ENCODE measurements at places on chromosomes 13 and 19.
A peak's percentile ranks its signal among the peaks of the same experiment; 100 is the strongest.

GRCh38 chr13:59276436-59276835 is 887.3 kb downstream of the DIAPH3 start:
- no peak for DNase-seq

- DNase-seq = no peak
Observed at GRCh38 chr13:77417897-77418296, 91.0 kb upstream of the MYCBP2 start.

- DNase-seq = peak; percentile 57
Observed at GRCh38 chr19:30710721-30711120, 338.5 kb downstream of the ZNF536 start.

- no peak for DNase-seq
Observed at GRCh38 chr13:78032132-78032531, 113.5 kb upstream of the EDNRB start.

GRCh38 chr19:7676376-7676775 is 514 bp upstream of the MCEMP1 start:
- DNase-seq = no peak

DNA sequence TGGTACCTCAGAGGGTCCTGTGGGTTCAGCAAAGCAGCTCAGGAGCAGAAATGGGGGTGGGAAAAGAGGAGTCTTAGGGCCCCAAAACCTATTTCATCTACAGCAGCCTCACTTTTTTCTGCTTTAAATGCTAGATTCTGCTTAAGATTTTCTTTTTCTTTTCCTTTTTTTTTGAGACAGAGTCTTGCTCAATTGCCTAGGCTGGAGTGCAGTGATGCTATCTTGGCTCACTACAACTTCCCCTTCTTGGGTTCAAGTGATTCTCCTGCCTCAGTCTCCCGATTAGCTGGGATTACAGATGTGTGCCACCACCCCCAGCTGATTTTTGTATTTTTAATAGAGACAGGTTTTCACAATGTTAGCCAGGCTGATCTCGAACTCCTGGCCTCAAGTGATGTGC is 30.7 kb upstream of the WDFY2 start:
- no peak for DNase-seq

DNA sequence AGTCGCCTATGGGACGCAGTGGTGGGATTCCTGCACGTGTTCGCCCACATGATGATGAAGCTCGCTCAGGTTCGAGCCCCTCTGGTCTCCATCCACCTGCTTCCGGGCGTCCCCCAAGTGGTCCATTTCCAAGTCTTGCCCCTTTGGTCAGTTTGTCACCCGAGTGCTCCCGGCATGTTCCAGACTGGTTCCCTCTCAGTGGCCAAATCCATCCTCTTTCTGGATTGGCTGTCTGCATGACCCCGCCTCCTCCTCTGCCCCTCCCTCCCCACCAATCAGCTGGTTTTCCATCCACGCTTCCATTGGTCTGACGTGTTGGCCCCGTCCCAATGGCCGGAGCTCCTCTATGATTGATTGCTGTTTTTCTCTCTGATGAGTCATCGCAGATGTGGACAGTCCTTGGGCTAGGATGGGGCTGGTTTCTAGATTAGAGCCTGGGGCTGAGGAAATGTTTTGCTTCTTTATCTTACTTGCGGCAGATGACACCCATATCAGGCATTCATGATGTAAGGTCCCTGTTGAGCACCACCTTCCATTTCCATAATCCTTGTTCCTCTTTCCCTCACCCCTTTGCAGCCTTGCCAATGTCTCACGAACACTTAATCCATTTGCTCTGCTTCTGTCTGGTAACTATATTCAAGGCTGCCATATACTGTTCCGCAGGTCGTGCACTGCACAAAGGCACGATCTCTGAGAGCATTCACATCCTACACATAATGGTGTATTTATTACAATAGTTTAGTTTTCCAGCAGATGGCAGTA is 73.8 kb downstream of the MAP4K1 start:
- no peak for DNase-seq

GRCh38 chr19:44696939-44697669 is 1.8 kb upstream of the CEACAM16 start:
- DNase-seq = no peak

DNA sequence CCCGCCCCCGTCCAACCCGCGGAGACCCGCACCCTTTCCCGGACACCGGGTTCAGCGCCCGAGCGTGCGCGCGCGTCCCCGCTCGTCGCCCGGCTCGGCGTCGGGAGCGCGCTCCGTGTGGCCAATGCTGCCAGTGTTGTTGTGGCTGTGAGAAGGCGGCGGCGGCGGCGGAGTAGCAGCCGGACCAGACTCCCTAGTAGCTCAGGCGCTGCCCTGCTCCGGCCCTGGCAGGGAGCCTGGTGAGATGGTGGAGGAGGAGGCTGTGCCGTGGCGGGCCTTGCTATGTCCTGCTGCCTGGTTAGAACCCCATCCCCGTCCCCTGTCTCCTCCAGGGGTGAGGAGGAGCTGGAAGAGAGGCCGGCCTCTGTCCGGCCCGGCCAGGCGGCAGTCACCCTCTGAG is 553.2 kb downstream of the TUBA3C start:
- DNase-seq = no peak

DNA sequence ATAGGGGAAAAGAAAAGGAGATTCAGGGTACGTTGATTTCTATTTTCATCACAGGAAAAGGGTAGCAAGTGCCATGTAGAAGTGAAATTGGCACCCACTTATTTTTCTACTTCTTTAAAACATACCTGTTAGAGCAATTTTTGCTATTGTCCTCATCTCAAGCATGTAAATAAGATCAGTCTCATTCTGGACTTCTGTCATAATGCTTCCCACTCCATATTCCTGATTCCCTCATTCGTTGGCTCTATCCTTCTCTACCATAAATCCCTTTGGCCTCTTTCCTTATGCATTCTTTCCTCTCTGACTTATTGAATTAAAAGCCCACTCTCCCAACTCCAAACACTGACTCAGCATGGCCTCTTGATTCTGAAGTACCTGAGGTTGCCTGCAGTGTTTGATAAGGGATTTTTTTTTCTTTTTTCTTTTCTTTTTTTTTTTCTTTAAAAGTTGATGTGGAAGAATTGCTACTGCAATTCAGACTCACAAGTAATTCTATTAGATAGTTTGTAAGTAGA is 465.7 kb downstream of the SLITRK6 start:
- no peak for DNase-seq

DNA sequence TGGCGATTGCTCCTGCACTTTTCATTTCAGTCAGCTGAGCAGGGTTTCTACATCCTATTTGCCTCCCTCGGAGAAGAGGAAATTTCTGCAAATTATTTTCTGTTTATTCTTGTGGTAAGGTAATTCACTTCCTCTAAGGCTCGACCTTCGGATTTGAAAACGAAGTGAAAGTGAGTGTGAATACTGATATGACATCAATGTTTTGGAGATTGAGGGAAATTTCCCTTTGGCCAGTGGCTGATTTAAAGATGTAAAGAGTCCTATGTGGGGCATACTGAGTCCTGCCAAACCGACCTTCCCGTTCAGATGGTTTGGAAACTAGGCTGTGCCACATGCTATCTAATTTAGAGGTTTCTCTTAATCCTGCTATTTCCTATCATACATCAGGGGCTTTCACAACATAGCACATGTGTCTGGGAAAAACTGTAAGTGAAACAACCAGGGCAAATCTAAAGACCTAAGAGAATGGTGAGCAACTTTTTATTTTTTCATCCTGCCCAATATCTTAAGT is 112.3 kb downstream of the POSTN start:
- no peak for DNase-seq

DNA sequence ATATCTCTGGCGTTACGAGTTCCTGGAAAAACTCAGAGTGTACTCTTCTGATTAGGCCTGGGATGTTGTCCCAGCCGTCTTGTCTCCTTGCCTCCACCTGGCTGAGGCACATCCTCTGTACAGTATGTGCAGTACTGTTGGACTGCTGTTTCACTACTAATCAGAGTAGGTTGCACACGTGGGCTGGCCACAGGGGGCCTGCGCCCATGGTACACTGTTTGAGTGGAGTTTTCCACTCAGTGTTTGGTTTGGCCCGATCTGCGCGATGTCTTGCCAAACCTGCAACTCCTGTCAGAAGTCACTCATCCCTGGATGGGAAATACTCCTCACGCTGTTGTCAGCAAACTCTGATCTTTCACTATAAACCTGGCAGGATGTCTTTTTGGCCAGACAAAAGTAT is 189.6 kb upstream of the CSNK1A1L start:
- no peak for DNase-seq

DNA sequence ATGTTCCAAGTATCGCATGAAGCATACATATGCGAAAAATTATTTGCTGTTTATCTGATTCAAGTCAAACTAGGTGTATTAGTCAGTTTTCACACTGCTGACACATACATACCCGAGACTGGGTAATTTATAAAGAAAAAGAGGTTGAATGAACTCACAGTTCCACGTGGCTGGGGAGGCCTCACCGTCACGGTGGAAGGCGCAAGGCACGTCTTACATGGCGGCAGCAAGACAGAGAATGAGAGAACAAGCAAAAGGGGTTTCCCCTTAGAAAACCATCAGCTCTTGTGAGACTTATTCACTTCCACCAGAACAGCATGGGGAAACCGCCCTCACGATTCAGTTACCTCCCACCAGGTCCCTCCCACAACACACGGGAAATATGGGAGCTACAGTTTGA is 13.0 kb upstream of the PROZ start:
- DNase-seq = peak; percentile 26

- DNase-seq = no peak
Observed at GRCh38 chr13:36513266-36513665, 81.0 kb downstream of the CCNA1 start.

DNA sequence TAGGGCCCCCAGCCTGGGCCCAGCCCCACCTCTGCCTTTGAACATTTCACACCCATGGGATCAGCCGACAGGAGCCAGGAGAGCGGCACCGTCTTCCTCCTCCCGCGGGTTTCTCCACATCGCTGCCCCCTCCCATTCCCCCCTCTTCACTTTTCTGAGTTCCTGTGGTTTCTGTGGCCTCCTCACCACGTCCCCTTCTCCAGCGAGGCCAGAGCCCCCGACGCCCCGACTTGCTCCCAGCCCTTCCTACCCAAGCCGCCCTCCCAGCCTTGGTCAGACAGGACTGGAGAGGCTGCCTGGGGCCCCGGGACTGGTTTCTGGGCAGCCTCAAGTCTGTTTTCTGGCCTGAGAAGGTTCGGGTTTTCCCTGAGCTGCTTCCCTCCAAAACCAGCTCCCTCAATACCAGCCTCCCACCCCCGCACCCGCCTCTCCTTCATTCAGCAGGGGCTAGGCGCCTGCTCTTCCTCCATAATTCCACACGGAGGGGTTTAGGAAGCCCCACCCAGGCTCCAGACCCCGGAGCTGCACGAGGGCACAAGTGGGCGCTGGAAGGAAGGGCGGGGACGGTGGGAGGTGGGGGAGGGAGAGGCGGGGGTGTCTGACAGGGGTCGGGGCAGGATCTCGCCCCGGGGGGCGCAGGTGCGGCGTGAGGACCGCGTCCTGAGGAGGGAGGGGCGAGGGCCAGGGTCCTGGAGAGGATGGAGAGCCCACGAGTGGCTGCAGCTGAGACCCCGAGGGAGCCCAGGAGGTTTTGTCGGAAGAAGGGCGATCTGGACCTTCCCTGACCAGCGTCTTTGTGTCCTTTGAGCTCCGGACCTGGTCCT is 4.0 kb upstream of the SIGLEC10 start:
- no peak for DNase-seq

DNA sequence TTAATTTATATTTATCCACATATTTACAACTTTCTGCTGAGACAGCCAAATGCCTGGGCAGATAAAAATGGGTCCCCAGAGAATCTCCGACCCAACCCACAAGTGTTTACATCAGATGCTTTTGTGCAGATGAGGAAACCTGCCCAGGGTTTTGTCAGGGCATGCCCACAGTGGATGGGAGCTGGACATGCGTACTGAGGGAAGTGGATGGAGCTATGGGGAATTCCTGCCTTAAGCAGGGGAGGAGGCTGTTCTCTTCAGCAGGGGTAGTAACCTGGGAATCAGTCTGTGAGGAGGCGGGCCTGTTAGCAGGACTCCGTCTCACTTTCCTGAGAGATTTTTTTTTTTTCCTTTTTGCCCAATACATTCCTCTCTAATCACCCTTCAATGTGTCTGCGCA is 122.9 kb downstream of the RFC3 start:
- DNase-seq = no peak

GRCh38 chr13:40794414-40795368 is 5.3 kb downstream of the SLC25A15 start:
- DNase-seq = no peak

DNA sequence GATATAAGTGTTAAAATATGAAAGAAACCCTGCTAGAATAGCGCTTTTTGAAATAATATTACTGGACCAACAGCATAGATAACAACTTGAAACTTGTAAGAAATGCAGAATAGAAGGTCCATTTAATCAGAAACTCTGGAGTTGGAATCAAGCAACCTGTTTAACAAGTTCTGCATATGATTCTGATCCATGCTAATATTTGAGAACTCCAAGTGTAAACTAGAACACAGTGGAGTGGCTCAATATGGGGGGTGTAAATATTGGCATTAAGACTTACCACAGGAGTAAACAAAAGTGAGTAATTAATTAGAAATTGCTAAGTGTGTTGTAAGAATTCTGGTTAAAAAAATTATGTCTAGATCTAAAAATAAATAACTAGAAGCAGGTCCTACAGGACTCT is 151.2 kb downstream of the SLITRK1 start:
- DNase-seq = no peak

GRCh38 chr19:15436826-15437110 is 13.0 kb downstream of the WIZ start:
- DNase-seq = no peak

DNA sequence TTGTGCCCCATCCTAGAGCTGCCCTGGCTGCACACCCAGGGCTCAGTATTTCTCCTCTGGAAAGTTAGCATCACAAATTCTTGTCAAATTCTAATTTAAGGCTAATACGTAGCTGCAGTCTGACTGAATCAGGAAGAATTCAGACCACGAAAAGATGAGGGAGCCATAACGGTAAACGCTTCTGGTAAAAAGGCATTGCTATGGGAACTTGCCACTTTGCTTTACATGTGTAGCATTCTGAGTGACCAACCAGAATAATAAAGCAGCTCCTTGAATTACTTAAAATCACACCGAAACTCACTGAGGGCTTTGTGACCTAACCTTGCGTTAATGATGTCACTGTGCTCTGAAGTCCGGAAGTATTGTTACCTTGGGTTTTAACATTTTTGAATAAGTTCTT is 286.6 kb upstream of the TMTC4 start:
- DNase-seq = no peak

GRCh38 chr13:80502359-80502758 is 161.4 kb upstream of the SPRY2 start:
- DNase-seq = no peak

DNA sequence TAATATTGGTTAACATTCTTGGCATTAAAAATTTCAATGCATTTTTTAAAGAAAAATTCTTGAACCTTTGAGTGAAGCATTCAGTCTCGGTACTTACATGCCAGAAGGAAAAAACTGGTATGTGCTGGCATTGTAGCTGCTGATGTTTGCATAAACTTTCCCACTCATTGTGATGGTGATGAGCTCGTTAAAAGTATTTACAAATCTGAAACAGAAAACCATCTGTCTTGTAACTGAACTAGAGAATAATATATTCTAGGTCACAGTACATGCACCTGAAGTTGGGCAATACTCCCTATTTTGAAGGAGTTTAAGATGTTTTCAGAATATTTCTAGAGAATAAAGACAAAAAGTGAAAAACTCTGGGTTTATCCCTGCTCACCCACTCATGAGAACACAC is 64.1 kb downstream of the SLC15A1 start:
- no peak for DNase-seq

- DNase-seq = no peak
Observed at GRCh38 chr13:59413126-59413525, 750.6 kb downstream of the DIAPH3 start.

GRCh38 chr19:12603714-12604113 is 6.9 kb downstream of the ZNF490 start:
- no peak for DNase-seq
